NCI-H2107 (cell line): ENCODE measurements at places on chromosomes 1 and 21.

DNA sequence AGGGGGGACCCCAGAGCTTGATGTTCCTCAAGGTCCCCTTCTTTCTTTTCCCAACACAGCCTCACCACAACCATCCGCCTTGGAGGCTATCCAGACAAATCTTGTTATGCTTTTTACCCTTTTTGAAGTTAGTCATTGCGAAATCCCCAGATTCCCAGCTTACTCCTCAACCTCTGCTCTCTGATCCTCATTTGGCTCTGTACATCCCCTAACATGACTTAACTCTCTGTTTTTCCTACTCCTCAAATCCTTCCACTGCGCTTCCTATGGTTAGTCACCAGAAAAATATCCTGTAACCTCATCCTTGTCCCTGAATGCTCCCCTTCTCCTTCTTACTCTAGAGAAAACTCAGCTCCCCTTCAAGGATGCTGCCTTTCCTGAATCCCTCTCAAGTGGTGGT lies 189.1 kb upstream of the POU3F1 start:
- no peak for DNase-seq

DNA sequence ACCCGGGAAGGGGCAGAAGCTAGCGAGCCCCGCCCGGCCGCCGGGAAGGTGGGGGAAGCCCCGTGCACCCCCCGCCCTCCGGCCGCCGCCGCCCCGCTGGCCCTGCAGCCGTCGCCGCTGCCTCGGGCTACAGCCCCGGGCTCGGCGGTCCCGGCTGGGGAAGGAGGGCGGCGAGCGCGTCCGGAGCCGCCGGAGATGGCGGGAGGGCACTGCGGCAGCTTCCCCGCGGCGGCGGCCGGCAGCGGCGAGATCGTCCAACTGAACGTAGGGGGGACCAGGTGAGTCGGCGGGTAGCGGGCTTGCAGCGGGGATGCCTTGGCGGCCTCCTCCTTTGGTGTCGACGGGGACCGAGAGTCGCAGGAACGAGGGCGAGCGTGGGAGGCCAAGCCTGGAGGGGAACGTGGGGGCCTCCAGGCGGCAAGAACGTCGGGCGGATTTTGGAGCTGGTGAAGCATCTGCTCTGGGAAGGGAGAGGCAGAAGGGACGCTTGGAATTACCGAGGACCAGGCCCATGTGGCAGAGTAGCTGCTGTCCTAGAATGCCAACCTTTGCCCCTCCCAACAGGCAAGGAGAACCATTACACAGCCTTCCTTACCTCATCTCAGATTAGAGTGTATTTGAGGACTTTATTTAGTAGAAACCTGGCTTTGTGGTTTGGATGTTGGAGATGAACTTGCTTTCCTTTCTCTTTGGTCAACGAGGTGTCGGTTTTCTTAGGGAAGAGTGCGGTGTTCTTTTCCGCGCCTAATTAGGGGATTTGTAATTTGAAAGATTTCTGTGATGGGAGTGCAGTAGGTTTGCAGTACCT lies 591 bp downstream of the KCTD3 start:
- DNase-seq = peak; percentile 46

DNA sequence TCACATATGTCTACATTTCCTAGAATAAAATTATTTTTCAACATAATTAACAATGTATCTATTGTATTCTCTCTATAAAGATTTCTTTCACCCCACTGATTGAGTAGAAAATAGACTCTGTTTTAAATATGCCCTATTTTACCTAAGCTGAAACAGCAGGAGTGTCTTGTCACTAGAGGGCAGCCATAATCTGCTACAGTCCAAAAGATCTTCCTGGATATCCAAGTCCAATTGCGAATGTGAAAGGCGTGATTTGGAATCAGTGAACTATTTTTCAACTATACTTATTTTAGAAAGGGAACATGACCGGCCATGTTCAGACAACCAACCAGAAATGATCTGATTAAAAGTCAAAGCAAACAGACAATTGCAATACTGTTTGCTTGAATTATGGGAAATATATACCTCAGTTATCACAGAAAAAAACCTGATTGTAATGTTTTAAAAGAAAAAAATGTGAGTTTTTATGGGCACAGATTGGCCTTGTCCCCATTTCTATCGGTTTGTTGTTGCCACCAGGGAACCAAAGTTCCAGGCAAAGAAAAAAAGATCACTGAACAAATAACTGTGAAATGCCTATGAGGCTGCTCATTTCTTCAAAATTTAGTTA lies 1211.0 kb upstream of the ADGRL4 start:
- no peak for DNase-seq

DNA sequence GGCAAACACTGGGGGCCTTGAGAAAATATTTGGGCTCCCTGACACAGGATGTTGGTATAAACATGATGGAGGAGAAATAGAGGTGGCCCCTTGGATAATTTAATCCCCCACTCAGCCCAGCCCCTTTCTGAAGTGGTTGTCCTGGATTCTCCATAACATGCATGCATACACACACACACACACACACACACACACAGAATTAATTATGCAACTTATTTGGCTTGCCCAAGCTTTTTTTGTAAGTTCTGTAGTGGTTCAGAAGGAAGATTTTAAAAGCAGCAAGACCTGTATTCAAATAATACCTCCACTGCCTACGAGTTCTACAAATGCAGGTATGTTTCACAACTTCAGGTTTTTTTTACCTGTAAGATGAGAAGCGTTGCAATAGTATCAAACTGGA lies 15.0 kb downstream of the ATF3 start:
- no peak for DNase-seq

- DNase-seq = peak; percentile 51
Observed at GRCh38 chr1:212234431-212235395, 50.5 kb upstream of the PPP2R5A start.

GRCh38 chr21:46413365-46413696 lies 45.4 kb upstream of the DIP2A start:
- no peak for DNase-seq

DNA sequence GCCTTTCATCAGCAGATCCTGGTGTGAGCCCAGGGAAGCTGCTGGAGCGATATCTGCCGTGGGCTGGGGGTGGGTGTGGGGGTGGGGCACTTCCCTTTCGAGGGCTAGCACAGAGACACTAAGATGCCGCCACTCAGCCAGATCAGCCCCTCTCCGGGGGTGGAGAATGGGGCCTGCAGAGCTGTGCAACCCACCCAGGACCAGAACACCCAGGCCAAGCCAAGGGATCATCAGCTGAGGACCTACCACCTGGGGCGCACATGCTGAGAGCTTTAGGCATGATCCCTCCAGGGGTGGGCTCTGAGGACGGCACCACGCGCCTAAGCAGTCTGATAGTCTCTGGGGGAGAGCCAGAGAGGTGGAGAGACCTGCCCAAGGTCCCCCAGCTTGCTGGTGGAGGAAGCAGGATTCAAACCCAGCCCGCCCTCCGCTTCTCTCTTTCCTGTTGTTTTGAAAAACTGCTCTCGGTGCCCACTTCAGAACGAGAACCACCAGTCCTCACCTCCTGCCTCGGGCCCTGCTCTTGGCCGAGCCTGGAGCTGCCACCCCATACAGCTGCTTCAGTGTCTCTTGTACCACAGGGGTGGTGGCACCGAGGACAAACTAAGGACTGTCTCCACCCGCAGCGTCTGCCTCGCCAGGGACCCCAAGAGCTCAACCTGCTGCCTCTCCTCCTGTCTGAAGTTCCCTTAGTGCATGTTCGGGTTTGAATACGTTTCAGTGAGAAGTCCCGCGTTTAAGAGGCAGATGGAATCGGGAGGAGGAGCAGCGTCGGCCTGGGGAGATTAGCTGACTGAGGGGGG lies 39.7 kb upstream of the RUNX3 start:
- no peak for DNase-seq

GRCh38 chr1:208759255-208759654 lies 515.1 kb upstream of the PLXNA2 start:
- DNase-seq = no peak

DNA sequence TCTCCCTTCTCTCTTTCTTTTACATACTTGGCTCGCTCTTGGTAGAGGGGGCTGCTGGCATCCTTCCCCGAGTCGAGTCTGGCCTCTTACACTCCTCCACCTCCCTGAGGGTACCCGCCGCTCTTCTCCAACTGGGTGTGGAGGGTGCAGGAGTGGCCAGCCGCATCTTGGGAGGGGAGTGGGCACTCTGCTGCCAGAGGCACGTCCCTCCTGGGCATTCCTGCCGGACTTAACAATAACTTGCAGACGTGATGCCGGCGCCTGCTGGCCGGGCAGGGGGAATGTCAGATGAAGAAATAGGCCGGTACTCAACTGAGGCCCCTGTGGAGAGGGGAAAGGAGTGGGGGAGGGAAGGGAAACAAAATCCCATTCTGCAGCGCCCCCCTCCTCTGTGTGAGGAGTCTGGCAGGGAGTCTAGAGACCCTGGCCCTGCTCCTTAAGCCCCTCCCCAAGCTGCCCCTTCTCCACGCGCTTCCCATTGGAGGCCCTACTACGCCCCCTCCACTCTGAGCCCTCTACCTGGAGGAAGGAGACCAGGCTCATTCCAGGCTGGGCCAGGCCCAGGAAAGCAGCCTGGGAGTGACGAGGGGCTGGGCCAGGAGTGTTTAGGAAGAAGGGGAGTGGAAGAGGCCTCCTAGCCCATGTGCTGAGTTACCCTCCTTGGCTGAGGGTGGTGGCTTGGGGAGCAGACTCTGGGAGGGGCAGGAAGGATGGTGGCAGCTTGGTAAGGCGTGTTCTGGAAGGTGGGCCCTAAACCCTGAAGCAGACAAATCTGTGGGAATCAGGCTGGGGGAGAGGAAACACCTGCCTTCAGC lies 1.8 kb downstream of the ATP2B4 start:
- DNase-seq = no peak

DNA sequence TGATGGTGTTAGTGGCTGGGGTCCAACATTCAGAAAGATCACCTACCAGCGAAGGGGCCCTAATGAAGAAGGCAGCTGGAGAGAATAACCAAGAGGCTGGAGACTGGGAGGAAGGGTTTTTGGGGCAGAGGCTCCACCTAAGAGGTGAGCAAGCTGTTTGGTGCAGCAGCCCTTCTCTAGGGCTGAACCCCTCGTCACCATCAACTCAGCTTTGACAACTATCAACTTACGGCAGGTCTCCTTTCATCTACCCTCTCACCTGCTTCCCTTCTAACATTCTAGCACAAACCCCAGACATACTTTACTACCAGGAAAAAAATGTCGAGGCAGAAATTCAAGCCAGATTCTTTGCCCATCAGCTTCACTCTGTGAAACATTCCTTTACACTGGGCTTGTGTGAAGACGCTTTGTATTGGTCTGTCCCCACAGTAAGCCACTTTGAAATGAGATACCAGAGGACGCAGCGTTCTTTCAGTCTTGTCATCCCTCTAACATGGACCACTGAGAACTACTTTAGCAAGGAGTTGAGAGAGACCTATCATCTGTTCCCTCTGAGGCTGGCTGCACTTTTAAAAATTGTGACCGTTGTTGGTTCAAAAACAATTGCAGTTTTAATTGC lies 84.6 kb downstream of the RAVER2 start:
- DNase-seq = no peak

- peak; percentile 30 for DNase-seq
Observed at GRCh38 chr1:26284597-26285347, 4.9 kb downstream of the SH3BGRL3 start.

DNA sequence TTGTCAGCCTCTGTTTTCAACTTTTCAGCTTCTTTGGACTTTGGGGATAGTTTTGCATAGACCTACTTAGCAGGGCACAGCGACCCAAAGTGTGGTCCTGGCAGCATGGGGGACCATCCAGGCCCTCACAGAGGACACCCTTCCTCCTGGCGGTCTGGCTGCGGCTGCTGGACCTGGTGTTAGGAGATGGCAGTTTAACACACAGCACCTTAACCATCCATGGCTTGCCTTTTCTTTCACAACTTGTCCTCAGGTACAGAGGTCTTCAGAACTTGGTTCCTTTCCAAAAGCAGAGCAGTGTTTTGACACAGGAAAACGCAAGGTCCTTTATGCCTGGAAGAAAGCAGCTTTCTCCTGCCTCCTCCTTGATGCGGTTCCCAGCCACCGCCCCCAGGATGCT lies 68.1 kb downstream of the RHOU start:
- DNase-seq = no peak

DNA sequence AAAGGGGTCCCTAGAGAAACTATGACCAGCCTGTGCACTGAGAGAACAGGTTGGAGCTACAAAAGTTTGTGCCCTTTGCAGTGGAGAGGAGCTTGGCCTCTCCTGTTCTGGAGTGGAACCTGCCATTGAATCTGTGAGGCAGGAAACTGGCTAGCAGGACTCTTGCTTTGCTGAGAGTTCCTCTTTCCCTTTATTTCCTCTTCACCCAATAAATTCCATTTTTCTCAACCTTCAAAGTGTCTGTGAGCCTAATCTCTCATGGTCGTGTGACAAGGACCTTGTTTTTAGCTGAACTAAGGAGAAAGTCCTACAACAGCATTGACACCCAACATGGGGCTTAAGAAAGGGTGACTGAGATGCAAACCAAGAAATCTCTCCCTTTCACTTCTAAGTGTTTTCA lies 42.7 kb upstream of the FASLG start:
- no peak for DNase-seq

- DNase-seq = no peak
Observed at GRCh38 chr1:62953633-62954032, 169.7 kb downstream of the ATG4C start.

DNA sequence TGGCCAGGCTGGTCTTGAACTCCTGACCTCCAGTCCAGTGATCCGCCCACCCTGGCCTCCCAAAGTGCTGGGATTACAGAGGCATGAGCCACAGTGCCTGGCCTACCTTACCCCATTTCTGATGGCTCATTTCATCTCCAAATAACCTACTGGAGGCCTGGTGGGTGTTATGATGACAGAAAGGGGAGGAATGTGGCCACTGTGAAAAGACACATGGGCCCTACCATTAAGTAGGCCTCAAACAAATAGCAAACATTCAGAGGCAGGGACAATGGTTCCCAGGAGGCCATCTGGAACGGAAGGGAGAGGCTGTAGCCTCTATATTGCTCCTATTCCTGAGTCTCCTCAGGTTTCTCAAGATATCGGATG lies 932 bp upstream of the FCRLA start:
- DNase-seq = no peak

DNA sequence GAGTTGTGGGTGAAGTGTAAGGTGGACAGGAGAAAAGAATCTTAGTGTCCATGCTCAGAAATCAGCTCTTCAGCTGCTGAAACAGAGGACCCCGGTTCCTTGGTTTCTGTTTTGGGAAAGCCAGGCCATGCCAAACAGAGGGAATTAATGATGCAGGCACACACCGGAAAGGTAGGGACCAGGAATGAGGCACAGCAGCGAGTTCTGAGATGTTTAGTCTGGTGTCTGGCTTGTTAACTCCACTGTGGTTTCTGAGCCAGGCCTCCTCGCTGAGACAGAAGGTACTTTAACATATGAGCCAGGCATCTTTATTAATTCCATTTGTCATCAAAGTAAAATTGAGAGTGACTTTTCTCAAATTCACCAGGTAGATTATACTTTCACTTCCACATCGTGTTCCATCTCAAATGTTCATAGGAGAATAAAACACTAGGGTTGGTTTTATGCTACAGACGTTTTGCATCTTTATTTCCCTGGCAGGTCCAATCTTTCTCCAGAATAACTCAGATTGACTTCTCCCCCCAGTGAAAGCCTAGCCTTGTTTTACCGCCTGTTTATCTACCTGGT lies 23.5 kb downstream of the LRRC8D start:
- no peak for DNase-seq
